Hypothalamus (tissue), 51 donors: ENCODE measurements at places on chromosomes 5 and 9.

- no peak for DNase-seq
Measured at GRCh38 chr5:14779975-14780374, 91.6 kb downstream of the ANKH start.

DNA sequence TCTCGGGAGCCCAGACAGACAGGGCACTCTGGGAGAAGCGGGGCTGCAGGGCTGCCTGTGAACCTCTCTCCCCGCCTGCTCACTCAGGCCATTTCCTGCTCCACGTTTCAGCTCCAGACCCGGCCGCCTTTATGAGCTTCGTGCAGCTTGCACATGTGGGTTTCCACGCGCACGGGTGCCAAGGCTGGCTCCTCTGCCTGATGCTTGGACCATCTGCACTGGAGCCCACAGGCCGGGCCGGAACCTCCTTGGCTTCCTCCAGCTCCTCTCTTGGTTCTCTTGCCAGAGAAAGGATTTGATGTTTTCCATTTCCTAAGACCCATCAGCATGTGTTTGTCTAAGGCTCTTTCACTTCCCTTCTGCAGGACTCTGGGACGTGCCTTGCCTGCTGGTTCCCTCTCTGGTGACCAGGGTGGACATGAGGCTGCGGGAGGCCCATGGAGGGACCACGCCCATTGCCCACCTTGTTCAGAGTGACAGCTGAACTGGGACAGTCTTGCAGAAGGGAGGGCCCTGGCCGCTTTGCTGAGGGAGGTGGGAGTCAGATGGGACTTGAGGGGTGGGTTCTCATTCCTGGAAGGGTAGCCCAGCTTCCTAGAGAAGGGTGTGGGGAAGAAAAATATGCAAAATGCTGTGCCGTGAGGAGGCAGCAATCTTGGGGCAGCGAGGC lies 23.3 kb upstream of the COL5A1 start:
- DNase-seq, result no peak

DNA sequence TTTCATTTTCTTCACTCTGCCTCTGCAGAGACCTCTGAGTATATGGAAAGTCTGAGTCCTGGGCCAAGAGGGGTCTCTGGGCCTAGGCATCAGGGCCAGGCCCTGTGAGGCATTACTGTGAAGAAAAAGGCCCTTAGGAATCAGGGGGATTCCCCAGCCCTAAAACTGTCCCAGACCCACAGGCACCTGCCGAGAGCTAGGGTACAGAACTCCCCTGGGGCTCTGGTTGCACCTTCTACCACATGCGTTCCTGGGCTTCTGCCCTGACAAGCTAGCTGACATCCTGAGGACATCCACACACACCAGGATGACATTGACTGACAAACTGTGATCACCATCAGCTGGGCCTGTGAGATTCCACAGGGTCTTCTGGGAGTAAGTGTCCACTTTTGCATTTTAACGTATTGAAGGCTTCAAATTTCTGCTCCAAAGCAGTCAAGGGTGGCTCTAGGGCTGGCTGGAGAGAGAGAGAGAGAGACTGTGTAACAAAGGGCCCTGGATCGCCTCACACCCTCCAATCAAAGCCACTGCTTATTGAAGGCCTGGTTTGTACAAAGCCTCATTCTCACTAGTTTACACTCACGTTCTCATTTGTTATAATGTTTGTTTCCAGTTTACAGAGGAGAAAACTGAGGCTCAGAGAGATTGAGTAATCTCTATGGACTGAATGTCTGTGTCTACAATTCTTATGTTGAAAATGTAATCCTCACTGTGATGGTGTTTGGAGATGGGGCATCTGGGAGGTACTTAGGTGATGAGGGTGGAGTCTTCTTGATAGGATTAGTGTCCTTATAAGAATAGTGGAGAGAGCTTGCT lies 45.1 kb downstream of the TGFBI start:
- no peak for DNase-seq

GRCh38 chr9:110615498-110615897 lies 36.0 kb upstream of the SVEP1 start:
- no peak for DNase-seq
